T1000 (cell line): ENCODE measurements at places on chromosomes 1 and 21.

DNA sequence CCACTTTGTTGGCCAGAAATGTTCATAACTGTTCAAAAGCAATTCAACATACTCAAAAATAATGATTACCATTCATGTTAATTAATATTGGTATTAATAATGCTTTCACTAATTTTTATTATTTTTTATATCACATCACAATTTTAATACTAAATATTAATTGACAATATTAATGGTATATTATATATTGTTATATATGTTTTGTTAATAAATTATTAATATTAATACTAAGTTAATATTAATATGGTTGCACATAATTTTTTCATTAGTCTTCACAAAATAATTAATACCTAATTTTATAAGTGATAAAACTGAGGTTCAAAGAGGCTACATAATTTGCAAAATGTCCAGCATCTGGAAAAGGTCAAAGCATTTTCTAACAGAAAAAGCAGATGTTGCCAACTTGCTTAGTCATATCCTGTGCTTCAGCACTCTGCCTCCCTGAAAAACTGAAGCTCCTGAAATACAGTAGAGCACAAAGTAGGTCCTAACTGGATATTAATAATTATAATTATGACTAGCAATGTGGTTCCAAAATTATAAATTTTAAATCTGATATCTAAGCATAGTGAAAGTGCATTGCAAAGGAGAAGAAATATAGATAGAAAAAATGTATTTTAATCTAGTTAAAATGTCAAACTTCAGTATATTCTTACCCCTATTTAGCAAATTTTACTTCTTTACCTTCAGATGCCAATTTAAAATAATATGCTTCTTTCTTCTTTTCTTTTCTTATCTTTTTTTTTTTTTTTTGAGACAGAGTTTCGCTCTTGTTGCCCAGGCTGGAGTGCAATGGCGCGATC lies 123.2 kb upstream of the TNFSF4 start:
- DNase-seq = no peak

- DNase-seq = no peak
Measured at GRCh38 chr1:13478692-13479091, 35.1 kb downstream of the LRRC38 start.

GRCh38 chr1:64242895-64243756 lies 39.7 kb downstream of the UBE2U start:
- no peak for DNase-seq

- DNase-seq = no peak
Measured at GRCh38 chr1:226185141-226186036, 1.2 kb downstream of the ACBD3 start.

GRCh38 chr1:61077676-61078541 lies 4.5 kb upstream of the NFIA start:
- peak; percentile 82 for DNase-seq

DNA sequence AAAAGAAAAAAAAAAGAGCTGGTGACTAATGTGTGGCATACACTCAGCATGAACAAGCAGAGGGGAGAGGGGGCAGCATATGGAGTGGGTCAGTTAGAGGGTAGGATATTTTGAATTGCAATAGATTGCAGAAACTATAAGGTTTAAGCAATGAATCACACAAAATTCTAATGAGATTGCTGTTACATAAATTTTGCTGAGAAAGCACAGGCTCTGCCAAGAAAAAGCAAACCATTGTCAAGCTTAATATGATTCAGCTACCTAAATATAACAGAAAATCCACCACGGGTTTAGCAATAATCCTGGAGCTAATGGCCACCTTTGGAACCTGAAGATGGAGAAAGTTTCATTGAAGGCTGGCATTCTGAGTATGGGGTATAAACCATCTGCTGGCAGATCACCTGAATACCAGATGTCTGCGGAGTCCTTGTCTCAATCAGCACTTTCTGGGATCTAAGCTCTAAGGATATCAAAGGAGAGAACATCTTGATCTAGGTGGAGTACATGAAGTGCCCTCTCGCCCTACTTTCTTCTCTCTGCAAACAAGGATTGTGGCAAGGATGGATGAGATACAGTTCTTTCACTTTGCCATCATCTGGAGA lies 30.3 kb upstream of the ANGPTL7 start:
- peak; percentile 50 for DNase-seq

DNA sequence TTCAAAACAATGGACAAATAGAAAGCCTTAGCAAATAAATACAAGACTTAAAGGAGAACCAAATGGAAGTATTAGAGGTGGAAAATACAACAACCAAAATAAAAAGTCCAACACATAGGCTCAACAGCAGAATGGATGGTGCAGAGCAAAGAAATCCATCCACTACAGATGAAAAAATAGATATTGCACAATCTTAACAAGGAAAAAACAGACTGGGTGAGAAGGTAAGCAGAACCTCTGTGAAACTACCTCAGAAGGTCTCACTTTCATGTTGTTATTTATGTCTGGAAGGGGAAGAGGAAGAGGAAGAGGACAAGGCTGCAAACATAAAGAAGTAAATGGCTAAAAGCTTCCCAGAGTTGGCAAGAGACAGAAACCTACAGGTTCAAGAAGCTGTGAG lies 158.7 kb upstream of the NBPF11 start:
- DNase-seq = no peak

GRCh38 chr1:45914836-45915235 lies 111.4 kb downstream of the MAST2 start:
- no peak for DNase-seq

GRCh38 chr1:238223076-238223640 lies 332.4 kb upstream of the ZP4 start:
- DNase-seq = no peak

GRCh38 chr1:114154146-114154962 lies 685 bp upstream of the SYT6 start:
- no peak for DNase-seq

GRCh38 chr1:45767035-45767434 lies 16.6 kb upstream of the IPP start:
- no peak for DNase-seq

GRCh38 chr1:203189951-203190352 lies 3.4 kb upstream of the CHI3L1 start:
- no peak for DNase-seq

DNA sequence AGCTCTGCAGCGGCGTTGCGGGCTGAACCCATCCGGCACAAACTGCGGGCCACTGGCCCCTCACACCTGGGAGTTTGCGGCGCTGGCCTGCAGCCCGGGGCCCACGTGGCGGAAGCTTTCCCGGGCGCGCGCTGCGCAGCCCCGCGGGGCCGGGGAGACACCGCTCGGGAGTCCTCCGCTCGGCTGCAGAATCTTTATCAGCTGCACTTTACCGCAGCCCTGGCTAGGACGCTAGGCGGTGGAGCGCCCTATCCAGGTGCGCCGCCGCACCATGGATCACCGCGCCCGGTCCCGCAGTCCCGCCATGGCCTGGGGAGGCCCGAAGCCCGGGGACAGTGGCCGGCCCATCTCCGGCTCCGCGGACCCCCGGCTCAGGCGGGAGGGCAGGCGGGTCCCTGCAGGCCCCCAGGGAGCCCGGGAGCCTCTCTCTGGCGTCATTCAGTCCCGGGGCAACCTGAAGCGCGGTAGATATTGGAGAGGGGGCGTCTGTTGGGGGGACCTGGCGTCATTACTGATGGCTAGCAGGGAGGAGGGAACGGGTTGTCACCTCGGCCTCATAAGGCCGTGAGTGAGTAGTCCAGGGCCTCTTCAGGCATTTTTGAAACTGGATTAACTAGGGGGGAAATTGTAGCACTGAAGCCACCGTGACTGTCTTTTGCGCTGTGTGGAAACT lies 5.7 kb upstream of the OLIG2 start:
- DNase-seq = no peak

DNA sequence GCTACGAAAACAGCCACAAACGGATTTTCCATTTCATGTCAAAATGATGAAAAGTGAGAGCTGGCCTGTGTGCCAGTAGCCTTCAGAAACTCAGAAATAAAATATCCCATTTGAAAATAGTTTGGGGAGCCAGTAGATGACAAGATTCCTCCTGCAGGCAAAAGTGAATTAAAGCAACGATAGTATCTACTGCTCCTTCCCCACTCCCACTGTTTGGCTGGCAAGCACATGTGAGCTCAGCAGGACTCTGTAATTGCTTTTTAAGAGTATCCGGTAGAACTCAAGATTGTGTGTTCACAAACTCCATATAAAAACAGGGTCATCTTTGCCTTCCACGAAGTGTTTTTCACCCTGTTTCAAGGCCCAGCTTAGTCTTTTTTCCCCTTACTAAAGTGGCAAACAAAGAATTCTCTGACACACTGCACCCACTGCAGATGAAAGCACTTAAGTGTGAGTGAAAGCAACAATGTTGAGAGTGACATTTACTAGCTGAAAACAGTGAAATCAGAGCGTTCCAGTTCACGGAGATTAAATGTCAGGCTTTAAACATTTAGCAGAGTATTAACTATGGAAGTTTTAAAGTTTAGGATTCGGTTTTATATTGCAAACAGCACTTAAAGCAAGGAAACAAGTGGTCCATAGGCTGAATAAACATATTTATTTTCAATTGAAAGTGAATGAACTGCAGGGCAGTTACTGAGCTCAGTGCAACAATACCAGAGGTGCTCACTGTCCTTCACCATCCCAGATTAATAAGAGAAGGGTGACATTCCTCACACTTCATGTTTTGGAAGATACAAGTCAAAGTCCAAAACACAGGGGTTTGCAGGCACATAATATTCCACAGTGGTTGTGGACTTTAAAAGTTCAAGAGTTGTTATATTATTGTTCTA lies 70.0 kb downstream of the ALG14 start:
- no peak for DNase-seq

DNA sequence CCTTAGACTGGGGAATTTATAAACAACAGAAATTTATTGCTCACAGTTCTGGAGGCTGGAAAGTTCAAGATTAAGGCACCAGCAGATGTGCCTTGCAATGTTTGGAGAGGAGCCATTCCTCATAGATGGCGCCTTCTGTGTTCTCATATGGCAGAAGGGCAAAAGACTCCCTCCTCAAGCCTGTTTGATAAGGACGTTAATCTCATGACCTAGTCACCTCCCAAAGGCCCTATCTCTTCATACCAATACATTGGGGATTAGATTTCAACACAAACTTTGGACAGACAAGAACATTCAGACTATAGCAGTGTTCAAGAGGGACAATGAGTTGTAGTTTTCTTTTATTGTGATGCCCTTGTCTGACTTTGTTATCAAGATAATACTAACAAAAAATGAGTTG lies 34.3 kb downstream of the PSMG1 start:
- no peak for DNase-seq
